Skin of body (tissue), 3 donors: ENCODE measurements at places on chromosomes 6 and 20.

DNA sequence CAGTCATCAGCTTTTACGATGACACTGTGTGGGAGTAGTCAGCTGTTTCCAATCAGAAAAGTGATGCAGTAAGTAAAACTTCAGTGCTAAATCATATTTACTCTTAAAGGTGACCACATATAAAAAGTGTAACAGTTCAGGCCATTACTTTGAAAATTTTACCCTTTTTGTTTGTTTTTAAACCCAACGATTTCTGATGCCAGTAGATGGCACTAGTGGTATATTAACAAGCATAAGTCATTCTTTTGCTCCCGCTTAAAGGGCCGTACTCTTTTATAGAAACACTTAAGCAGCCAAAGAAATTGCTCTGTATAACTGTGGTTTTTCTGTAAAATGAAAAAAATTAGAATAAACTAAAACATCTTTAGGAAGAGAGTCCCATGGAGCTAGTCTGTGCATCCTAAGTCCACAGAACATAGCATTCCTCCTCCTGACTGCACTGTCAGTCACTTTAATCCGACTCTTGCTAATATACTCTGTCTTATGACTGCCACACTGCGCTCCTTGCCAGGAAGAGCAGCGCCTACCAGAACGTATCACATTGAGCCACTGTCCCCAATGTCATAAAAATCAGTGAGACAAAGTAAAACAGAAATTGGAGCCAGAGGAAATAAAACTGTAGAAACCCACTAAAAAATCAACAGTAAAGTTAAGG is 25.0 kb downstream of the HEBP2 start:
- peak; percentile 45 for DNase-seq

- DNase-seq, result no peak
Measured at GRCh38 chr6:149860834-149861602, 3.1 kb downstream of the LRP11 start.

- DNase-seq, result no peak
Measured at GRCh38 chr6:121157906-121158305, 176.4 kb downstream of the TBC1D32 start.

DNA sequence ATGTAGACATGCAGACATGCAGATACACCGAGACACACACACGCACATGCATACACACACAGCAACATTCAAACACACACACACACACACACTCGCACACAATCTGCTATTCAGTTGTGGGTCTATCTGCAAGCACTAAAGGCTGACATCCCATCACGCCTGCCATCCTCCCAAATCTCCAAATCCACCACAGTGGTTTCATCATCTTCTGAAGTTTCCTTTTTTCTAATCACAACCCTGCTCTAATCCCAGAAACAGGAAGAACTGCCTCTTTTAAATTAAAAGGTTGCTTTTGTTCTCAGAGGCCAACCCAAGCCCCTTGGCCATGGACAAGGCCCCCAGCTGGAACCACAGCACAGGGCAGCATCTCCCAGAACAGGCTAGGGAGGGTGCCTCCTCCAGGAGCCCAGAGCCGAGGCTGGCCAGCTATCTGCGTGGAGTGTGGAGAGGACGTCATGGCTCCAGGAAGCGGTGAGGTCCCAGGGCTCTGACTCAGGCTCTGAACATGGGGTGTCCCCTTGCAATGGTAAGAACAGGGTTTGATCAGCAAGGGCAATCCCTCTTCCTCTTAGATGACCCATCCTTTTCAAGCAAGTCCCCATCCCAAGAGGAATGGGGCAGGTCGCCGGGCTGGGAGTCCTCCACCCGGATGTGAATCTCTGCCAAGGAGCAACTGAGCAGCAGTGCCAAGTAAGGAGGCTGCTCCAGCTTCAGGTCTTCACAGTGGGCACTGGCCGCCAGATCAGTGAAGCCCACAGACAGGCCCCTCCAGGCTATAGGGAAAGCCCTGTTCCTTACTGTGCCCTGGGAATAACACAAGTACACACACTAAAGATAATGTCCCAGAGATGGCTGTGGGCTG is 14.7 kb downstream of the FOXF2 start:
- DNase-seq, result no peak

GRCh38 chr20:58889798-58890517 is 37.4 kb downstream of the GNAS start:
- DNase-seq, result no peak
